ENCODE measurements at places on chromosomes 1 and 21.

DNA sequence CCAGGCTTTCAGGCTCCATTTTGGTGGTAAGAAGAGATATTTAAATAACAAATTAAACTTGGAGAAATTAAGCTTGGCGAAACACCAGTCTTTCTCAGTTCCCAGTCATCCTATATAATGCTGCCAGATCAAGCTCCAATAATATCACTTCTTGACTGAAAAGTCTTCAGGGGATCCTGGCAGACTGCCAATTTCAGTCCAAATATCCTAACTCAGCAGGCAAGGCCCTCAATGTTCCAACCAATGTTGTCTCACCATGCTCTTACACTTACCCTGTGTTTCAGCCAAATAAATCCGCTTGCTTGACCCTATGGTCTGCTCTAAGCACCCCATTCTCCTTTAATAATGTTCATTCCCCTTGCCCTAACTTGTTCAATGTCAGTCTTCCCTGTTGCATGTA lies 39.9 kb upstream of the BCL10 start:
- DNase-seq = no peak

- no peak for DNase-seq
These were observed 21.1 kb downstream of the TFAP2E start for GRCh38 chr1:35594005-35594760.

GRCh38 chr1:205074084-205074483 lies 10.2 kb downstream of the TMEM81 start:
- no peak for DNase-seq

DNA sequence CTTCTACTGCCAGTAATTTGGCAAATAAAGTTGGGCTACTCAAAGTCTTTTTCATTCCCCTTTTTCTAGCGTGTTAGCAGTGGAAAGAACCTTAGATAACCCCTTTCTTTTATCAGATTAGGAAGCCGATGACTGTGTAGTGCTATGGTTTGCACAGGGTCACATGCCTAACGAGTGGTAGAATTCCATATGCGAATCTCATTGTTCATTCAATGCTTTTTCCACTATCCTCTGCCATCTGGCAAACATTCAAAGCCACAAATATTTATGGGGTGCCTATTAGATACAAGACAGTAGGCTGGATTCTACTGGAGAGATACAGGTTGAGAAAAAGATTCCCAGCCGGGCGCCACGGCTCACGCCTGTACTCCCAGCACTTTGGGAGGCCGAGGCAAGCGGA lies 14.9 kb upstream of the IER5 start:
- DNase-seq = no peak

- no peak for DNase-seq
These were observed 172.4 kb downstream of the C1orf21 start for GRCh38 chr1:184559117-184559713.

GRCh38 chr1:57300186-57300585 lies 123.7 kb downstream of the DAB1 start:
- no peak for DNase-seq

- no peak for DNase-seq
These were observed 40.5 kb downstream of the PLPPR5 start for GRCh38 chr1:98964198-98964597.

DNA sequence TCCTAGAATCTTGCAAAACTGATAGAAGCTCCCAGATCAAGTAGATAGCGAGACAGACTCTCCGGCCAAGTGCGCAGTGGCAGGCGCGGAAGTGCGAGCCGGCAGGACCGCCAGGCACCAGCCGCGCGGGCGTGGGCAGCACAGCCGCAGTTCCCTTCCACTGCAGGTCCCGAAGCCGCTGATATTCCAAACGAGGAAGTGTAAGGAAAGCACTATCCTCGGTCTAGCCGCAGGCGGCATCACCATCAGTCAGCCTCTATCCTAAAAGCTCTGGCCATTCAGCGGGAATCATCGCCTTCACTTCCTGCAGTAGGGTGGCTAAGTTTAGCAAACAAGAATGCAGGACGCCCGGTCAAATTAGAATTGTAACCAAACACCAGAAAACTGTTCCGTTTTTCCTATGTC lies 710 bp downstream of the GLRX2 start:
- DNase-seq = peak; percentile 2

Measured in CD4-positive, alpha-beta T cell treated with Interleukin-4 for 4 hours (primary cell).